Activated CD4-positive, alpha-beta T cell treated with anti-CD3 and anti-CD28 coated beads, Interleukin-2, amount 50 U/mL, for 48 hours (primary cell): ENCODE measurements at places on chromosomes 12 and 14.
A peak's percentile ranks its signal among the peaks of the same experiment; 100 is the strongest.

DNA sequence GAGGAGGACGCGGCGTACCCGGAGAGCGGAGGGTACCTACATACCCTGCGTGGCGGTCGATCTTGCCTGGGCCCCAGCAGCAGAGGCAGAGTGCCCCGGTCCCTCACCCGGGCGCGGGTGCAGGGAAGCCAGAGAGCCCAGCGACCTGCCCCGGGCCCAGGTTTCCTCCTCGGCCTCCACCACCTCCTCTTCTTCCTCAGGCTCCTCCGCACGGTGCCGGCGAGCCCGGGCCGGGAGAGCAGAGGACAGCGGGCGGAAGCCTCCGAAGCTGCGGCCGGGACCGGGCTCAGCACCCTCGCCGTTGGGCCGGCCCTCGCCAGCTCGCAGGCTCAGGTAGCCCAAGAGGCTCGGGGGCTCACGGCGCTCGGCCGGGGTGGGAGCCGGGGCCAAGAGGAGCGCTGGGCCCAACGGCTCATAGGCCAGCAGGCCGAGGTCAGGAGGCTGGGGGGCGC, 6.6 kb downstream of the ZNF219 start:
- DNase-seq = no peak

GRCh38 chr14:91945751-91946621, 1.5 kb downstream of the FBLN5 start:
- no peak for DNase-seq

DNA sequence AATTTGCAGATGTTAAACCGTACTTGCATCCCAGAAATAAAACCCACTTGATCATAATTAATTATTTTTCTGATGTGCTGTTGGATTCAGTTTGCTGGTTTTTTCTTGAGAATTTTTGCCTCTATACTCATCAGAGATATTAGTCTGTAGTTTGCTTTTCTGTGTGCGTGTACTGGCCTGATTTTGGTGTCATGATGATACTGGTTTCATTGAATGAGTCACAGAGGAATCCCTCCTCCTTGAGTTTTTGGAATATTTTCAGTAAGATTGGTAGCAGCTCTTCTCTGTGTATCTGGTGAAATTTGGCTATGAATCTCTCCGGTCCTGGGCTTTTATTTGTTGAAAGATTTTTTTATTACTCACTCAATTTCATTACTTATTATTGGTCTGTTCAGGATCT, 100.4 kb upstream of the PMCH start:
- DNase-seq = no peak

DNA sequence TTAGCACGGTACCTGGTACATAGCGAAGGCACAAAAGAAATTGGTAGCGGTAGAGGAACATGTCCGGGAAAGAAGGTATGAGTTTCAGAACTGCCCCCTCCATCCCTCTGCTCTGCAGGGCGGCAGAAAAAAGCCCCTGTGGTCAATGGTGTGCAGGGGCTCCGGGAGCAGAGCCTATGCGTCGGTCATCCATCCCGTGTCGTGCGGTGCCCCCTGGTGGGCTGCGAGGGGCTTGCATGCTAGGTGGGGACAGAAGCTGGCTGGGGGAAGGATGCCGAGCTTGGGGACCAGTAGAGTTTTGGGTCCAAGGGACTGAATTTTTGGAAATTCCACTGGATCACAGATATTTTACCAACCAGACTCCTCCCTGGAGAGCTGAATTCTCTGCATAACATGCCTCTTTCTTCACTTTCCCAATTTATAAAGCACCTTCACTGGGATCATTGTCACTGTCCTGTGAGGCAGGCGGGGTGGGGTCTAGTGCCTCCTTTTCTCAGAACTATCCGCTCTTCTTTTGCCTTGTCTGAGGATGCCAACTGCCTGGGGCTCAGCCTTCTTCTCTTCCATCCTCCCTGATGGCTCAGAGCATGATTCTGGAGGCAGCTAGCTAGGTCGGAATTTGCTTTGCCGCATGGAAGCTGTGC, 148.7 kb downstream of the SMOC1 start:
- peak; percentile 76 for DNase-seq

DNA sequence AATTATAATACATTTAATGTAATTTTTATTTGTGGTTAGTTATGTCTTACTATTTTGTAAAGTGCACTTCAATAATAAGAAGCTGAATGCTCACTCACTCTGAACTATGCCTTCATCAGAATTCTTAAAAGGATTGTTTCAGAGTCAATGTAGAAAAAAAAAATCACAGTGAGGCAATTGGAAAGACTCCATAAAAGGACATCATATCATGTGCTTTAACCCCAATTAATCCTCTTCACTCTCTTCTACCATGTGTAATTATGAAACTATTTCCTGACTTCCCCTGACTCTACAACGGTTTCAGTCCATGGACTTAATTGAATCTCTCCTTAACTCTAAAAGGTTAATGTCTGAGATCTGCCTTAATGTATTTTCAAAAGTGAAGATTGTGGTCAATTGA, 250.4 kb upstream of the ALG10 start:
- DNase-seq = no peak

DNA sequence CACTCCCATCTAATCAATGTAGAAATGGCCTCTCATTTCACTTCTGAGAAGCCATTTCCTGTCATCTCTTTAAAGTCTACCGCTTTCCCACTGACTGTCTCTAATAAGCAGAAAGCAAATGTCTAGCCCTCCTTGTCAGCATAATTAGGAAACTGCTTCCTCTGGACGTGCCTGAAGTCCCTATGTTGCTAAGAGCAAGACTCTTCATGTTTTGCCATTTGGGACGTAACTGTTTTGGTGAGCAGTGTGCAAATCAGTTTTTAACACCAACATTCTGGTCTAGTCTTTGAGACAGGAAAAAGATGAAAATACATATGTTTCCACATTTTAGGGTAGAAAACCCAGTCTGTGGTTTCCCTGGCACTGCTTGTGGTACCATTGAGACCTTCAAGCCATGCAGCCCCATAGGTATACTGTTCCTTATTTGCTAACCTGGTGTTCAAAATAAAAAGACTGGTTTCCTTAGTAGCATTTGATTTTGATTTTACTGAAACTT, 22.2 kb downstream of the IFNG start:
- peak; percentile 31 for DNase-seq

DNA sequence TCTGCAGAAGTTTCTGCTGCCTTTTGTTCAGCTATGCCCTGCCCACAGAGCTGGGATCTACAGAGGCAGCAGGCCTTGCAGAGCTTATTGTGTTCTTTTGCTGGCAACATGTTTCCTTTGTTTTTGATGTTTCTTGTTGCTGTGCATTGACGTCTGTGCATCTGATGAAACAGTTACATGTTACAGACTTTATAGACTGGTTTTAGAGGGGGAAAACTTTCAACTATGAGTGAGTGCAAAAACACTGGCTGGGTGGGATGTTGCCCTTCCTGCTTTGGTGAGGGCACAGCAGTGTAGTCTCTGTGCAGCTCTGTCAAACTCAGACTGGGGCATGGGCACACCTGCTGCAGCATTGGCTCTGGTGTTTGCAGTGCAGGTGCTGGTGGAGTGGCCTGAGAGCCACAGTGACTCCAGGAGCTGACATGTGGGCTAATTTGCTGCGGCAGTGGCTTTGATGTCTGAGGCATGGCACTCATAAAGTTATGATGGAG, 26.9 kb downstream of the CLEC6A start:
- DNase-seq = no peak
